ENCODE measurements at places on chromosomes 2 and 18.

GRCh38 chr2:30305235-30305634 lies 73.9 kb downstream of the LBH start:
- peak; percentile 59 for DNase-seq

- peak; percentile 56 for DNase-seq
These were observed 75.2 kb upstream of the C2orf15 start for GRCh38 chr2:99066075-99066958.

DNA sequence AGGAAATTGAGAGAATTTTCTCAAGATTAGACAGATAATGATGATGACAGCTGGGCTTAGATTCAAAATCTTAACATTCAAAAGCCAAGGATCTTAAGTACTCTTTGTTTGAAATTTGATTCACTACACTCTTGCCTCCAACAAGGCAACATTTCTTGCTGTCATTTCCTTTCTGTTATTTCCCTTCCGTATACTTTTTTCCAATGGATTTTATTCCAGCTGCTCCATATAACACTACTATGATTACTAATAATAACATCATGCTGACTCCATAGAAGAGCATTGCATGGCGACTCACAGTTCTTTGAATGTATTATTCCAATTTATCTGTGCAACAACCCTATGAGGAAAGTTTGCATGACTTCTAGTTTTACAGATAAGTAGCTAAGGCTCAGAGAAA lies 33.9 kb upstream of the CCDC102B start:
- peak; percentile 21 for DNase-seq

GRCh38 chr2:67515538-67515937 lies 118.4 kb downstream of the ETAA1 start:
- DNase-seq, result no peak

- DNase-seq, result no peak
These were observed 64.1 kb downstream of the TAF4B start for GRCh38 chr18:26290385-26290784.

DNA sequence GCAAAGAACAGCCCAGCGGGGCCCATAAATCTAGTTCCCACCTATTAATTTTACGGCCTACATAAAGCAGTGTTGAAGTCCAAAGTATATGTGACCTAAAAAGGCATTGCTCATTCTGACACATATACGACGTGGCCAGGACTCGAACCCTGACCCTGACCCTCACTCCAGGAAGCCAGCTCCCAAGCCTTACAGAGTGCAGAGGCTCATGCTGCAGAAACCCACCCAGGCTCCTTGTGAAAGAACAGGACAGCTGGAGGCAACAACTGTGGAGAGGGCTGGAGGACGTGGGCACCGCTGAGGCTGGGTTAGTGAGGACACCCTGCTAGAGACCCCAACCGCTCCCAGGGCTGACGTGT lies 221.6 kb downstream of the CYP26B1 start:
- DNase-seq, result no peak

DNA sequence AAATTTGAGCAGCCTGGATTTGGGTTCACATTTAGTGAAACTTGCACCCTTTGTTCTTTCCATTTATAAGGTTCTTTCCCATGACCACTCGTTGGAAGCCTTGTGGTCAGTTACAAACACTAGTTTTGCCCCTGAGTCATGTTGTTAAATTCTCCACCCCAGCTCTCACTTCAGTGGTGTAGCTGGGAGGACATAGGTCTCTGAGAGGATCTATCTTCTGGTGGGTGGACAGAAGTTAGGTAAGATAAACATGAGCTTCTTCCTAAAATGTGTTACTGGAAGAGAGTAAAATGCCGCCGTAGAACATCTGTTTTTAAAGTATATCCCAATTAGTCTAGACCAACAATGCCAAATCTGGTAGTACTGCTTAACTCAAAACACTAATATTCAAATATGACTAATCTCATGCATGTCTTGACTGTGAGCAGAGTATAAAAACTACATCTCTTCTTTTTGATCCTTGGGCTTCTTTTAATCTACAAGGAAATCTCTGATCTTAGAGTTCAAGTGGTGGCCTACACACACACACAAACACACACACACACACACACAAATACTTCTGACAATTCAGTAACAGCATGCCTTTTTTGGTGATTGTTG lies 162.6 kb upstream of the FN1 start:
- peak; percentile 73 for DNase-seq

- no peak for DNase-seq
These were observed 404.4 kb downstream of the NRXN1 start for GRCh38 chr2:50627505-50627904.

GRCh38 chr2:236795169-236795860 lies 225.7 kb downstream of the ACKR3 start:
- DNase-seq, result peak; percentile 37

- DNase-seq, result no peak
These were observed 787.9 kb downstream of the CPS1 start for GRCh38 chr2:211344289-211344688.

- DNase-seq, result no peak
These were observed 529.9 kb upstream of the KLHL29 start for GRCh38 chr2:22855081-22855480.

- no peak for DNase-seq
These were observed 249.6 kb downstream of the PDE11A start for GRCh38 chr2:177822941-177823340.

DNA sequence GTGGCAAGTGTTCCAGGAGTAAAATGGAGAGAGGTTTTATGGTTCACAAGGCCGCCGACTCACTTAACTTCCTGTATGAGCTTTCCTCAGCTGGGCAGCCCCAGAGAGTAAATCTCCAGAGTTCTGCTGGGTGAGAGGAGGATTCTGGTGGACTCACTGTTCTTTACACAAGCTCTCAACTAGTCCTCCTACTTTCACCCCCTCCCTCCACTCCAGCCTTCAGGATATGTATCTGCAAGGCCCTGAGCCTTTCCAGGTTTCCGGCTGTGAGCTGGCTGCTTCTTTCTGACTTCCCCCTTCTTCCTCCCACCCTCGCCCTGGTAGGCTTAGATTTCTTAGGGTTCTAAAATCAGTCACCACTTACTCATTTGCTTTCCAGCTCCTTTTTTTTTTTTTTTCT lies 34.0 kb downstream of the EML6 start:
- DNase-seq, result peak; percentile 46

- DNase-seq, result no peak
These were observed 55.9 kb downstream of the FAM178B start for GRCh38 chr2:96930351-96931010.

GRCh38 chr2:178928077-178928476 lies 120.9 kb upstream of the TTN start:
- DNase-seq, result no peak

DNA sequence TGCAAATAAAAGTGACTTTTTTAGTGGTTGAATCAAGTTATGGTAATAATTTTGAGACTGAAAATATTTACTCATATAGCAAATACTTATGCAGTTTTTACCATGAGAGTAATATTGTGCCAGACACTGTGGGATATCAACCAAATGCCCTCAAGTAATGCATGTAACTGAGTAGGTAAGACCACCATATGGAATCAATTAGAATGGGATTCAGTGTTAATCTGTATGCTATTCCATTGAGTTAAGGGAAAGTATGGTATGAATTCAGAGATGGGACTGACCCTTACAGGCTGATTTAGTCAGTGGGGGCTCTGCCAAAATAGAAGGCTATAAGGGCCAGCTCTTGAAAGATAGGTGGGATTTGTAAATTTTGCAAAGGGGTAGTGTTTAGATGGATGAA lies 131.6 kb downstream of the CCDC85A start:
- DNase-seq, result peak; percentile 46

DNA sequence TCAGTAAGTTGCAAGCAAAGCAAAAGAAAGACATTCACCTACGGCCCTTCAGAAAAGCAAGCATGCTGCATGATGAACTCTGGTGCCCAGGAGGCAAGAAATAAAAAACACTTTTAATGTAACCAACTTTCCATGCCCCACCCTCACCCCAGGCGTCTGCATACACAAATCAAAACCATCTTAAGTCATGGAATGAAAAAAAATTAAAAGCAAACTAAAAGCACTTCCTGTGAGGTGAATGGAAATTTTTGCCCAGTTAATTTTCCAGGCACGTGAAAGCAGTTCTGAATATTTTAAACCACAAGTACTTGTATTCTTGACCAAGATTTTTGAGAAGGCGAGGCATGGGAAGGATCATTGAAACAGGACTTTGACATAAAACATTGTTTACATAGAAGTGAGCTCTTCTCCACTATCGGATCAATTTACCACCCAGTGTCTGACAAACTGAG lies 2.5 kb upstream of the ICOS start:
- DNase-seq, result peak; percentile 4

- DNase-seq, result peak; percentile 33
These were observed 16.5 kb upstream of the PSD4 start for GRCh38 chr2:113157118-113157896.

- no peak for DNase-seq
These were observed 130.8 kb downstream of the CACNB4 start for GRCh38 chr2:151967829-151968722.

DNA sequence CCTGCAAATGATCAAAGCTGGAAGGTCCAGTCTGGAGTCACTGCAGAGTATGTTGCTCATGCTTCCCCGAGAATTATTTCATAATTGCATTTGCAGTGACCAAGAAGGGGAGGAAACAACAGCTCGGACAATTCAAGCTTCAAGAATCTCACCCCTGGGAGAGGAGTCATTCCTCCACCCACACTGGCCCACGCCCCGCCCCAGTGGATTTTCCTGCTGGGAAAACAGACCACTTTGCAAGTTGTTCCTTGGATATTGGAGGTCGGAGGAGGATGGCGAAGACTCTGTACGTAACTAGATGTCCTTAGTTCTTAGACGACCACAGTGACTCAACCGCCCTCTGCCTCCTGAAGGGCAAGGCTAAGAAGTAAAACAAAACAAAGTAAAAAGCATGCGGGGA lies 159.4 kb downstream of the TPO start:
- peak; percentile 45 for DNase-seq

- DNase-seq, result peak; percentile 5
These were observed 107.0 kb downstream of the STRN start for GRCh38 chr2:36859366-36859792.

DNA sequence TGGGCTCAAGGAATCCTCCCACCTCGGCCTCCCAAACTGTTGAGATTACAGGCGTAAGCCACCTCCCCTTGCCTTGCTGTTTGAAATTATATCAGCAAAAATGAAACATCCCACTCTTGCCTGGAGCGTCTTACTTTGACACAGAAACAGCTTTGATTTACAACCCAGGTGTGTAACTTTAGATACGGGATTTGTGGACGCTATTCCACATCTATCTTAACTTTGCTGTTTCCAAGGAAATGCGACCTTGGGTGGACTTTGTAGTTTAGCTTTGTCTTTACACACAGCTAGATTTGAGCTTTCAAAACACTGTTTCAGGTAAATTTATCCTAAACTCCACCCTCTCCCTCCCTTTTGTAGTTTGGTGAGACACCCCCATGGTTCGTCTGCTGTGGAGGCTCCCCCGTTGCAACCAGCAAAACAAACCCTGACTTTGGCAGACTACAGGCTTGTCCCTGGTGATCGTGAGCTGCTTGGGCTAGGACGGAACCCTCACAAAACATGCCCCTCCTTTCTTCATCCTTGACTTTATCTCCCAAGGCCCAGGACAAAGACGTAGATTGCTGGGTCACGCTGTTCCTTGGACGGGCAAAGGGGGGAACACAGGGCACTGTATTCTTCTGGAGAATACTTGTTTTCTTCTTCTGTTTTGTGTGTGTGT lies 5.5 kb upstream of the MSH6 start:
- DNase-seq, result no peak

DNA sequence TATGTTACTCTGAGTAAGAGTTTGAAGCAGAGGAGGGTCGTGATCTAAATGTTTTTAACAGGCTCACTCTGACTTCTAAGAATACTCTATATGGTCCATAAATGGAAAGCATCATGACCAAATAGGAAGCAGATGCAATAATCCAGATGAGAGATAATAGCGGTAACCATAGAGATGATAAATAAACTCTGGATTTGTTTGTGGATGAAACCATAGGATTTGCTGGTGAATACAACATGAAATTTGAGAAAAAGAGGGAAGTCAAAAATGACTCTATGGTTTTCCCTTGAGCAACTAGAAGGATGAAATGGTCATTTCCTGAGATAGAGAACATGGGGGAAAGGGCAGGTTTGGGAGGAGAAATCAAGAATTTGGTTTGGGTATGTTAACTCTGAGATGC lies 3.9 kb downstream of the HEATR5B start:
- DNase-seq, result no peak

DNA sequence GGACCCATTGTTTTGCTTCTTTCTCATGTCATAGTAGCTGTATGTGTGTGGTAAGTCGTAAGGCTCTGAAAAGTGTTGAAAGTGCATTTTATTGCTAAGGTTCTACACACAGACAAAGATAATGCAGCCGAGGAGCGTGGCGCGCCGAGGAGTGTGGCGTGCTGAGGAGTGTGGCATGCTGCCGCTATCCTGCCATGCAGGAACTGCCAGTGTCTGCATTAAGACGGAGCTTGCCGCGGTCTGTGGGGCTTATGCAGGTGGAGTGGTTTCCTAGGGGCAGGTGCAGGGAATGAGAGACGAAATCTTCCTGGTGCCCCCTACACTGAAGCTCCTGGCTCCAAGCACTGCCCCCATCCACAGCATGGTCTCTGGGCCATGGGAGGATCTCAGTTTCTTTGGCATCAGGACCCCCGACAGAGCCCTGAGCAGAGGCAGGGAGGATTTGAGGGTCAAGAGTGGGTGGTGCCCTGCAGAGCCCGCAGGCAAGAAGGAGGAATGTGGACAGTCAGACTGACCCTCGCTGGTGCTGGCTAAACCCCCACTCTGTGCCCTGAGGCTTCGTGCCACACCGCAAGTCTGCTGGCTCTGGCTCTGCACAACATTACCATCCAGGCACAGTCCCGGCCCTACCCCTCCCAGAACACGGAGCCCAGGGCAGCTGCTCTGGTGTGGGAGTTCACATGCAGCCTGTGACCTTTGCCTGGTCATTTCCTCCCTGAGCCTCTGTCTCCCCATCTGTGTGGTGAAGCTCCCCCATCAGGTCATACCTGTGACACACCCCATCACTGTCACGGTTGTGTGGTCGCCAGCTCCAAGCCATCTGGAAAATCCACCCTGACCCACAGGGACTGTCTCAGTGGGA lies 3.2 kb downstream of the SNED1 start:
- DNase-seq, result no peak

GRCh38 chr2:127401757-127402695 lies 14.3 kb upstream of the MAP3K2 start:
- no peak for DNase-seq

DNA sequence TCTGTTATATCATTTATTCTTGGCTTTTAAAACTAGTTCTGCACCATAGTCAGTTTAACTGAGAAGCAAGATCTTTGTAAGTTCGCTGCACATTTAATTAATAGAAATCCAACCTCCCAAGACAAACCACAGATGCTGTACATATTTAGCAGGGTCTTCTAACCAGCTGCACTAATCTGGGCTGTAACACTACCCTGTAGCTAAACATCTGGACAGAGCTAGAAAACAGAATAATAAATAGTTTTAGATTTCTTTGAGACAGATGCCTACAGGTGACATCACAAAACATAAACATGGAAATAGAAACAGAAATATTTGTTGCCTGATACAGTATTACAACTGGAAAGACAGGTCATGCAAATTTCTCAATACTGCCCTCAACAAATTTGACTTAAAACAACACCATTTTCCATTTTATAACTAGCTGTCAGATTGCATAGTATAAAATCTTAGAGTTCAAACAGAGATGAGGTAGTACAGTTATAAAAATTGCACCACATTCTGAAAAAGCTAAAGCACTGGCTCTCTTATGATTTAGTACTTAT lies 315.1 kb downstream of the NR4A2 start:
- no peak for DNase-seq

GRCh38 chr2:217568289-217568971 lies 434.4 kb downstream of the TNS1 start:
- DNase-seq, result peak; percentile 94

- peak; percentile 34 for DNase-seq
These were observed 310.6 kb downstream of the GBX2 start for GRCh38 chr2:235857598-235857997.

All from fibroblast of skin of abdomen (primary cell).